ENCODE measurements at places on chromosomes 6 and 20. TPM values are rescaled to one million over a fixed set of nuclear protein-coding genes. Genes with fewer than 3 reads are reported as not detected.
A peak's percentile ranks its signal among the peaks of the same experiment; 100 is the strongest.

DNA sequence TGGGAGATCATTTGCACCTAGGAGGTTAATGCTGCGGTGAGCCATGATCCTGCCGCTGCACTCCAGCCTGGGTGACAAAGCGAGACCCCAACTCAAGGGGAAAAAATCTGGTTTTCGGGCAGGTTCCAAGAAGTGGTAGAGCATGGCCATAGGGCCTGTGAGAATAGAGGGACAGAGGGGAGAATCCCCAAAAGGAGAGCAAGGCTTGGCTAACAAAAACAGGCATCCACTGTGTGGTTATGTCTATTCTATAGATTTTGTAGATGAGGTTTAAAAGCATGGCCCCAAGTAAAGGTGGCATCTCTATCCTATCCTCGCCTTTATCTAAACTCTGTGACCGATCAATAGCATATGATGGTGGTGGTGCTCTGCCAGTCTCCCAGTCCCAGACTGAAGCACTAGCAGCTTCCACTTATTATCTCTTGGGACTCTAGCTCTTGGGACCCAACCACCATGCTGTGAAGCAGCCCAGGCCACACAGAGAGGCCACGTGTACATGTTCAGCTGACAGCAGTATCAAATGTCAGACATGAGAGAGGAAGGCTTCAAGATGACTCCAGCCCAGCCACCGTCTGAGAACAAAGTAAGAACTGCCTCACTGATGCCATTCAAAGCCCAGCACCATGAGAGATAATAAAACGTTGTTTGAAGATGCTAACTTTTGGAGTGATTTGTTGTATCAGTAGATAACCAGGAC, 27.7 kb downstream of the EIF2S2 start:
- no peak for DNase-seq

DNA sequence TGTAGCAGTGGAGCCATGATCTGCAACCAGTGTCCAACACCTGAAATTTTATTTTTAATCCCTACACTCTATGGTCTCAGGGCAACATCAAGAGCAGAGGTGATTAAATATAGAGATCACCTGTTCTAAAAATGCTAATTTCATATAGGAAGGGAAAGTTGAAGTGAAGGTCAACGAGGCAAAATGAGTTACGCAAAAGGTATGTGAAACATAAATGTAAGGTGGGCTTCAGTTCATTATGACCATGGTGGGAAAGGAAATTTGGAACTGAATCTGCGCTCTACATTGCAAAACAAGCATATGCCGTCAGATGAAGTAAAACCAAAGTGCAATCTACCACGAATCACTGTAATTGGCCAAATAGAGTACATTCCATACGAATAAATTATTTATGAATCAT, 35.2 kb upstream of the STMND1 start:
- no peak for DNase-seq

DNA sequence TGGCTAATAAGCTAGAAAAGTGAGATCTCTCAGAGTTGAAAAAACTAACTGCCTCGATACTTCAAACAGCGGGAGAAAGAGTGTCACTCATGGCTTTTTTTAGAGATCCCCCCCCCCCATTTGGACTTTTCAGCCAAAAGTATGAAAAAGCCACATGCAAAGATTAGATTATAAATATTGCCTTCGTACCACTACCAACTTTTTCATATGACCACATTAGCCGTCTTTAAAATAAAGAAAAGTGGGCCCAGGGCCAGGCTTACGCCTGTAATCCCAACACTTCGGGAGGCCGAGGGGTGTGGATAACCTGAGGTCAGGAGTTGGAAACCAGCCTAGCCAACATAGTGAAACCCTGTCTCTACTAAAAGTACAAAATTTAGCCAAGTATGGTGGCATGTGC, 4.4 kb downstream of the PGK2 start:
- no peak for DNase-seq

GRCh38 chr6:9136141-9136822, 700.9 kb upstream of the SLC35B3 start:
- DNase-seq, result no peak

- no peak for DNase-seq
These were observed 44.6 kb downstream of the PEX7 start for GRCh38 chr6:136866872-136867416.

- no peak for DNase-seq
These were observed 21.2 kb downstream of the NHLRC1 start for GRCh38 chr6:18101271-18101670.

DNA sequence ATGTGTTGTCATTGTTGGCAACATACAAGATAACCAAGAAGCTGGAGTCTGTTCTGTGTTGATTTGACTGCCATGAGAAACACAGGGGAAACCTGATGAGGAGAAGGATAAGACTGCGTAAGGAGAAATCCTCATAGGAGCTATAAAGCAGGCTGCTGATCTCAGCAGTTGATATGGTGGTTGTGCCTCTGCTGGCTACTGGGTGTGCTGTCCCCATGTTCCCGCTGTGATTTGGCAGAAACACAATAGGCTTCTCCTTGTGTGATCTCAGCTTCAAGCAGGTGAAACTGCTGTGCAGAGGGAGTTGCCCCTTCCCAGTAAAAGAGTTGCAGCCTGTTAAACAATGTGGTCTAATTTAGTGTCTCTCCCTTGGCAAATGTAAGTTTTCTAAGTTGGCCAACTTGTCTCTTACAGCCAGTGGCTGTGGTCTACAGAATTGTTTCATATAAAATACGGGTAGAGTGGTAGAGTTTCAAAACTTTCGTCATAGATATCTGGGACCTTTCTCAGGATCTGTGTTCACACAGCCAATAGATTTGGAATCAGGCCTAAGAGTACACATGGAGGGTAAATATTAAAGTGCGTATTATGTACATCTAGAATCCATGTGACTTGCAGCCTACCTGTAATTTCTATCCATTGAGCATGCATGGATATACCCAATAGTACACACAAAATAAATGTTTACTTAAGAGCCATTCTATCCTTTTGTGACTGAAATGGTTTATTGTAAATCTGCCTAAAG, 78.4 kb downstream of the RNF144B start:
- DNase-seq, result no peak

DNA sequence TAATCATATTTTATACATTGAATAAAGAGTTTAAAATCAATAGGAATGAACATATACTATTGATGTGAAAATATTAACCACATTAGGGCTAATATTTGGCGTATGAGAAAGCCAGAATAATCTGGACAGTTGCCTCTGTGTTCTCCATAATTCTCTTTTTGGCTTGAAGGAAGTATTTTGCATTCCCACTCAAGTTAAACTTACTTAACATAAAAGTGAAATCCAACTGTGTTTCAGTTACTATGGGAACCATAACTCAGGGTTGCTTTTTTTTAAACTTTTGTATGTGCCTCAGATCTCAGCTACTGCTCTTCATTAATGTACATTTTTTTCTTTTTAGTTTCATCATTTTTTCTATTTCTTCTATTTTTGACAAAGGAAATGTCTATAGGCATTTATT, 479.8 kb downstream of the NKAIN2 start:
- DNase-seq, result no peak

- no peak for DNase-seq
These were observed 27.0 kb downstream of the ITCH start for GRCh38 chr20:34389954-34390555.

GRCh38 chr20:3000852-3001523, 42.4 kb upstream of the GNRH2 start:
- DNase-seq, result no peak

DNA sequence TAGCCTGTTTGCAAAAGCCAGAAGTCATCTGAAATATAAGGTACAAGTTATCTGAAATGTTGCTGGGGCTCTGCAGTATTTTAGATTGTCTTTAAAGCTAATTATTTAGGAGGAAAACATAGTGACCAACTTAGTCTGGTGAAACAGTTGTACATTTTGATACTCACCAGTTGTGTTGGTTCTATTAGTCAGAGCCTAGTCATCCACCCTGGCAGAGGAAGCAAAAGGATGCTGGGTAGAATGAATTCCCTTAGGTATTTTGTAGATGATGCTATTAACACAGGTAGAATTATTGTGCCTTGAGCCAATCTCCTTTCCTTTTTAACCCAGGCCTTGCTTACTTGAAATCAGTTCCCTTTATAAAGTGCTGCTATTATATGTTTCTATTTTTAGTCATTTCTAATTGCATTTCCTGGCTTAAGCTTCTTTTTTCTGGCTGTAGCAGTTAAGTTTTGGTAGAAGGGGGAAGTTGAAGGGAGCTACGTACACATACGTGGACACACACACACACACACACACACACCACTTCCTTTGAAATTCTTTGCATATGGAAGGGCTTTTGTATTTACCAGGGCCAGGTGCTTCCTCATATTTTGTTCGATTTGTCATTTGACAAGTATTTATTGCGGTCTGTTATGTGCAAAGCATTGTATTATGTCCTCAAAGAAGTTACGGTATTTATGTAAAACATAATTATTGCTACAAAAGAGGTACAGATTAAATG, 82.4 kb downstream of the RTN4IP1 start:
- no peak for DNase-seq

DNA sequence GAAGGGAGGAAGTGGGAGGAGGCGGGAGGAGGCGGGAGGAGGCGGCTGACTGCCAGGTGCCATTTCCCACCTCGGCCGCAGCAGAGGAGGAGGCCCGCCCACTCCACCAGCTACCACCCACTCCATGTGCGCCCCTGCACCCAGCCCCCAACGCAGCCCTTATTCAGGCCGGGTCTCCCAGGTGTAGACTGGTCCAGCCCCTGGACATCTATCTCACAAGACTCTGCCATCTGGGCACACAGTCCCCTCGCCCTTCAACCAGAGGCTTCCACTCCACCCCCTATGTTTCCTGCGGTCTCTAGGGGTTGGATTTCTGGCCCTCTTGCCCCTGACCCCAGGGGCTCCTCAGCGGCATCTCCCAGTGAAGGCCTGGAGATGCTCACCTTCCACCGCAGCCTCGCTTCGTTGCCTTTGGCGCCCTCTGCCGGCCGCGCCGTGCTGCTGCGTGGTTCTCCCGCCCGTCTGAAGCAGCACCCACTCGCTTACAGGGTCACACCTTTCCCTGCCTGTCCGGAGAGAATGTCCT, 32.6 kb upstream of the FAM83D start:
- DNase-seq, result peak; percentile 95

SPAG4 gene
- total RNA-seq, result 4.6 TPM

TMEM244 gene
- total RNA-seq, result not detected

OR2B6 gene
- not detected for total RNA-seq

ADGB gene
- total RNA-seq, result 5.9 TPM

All from upper lobe of left lung (tissue), 6 donors.